ENCODE measurements at places on chromosomes 1 and 21. TPM values are rescaled to one million over a fixed set of nuclear protein-coding genes. Genes with fewer than 3 reads are reported as not detected.

DNA sequence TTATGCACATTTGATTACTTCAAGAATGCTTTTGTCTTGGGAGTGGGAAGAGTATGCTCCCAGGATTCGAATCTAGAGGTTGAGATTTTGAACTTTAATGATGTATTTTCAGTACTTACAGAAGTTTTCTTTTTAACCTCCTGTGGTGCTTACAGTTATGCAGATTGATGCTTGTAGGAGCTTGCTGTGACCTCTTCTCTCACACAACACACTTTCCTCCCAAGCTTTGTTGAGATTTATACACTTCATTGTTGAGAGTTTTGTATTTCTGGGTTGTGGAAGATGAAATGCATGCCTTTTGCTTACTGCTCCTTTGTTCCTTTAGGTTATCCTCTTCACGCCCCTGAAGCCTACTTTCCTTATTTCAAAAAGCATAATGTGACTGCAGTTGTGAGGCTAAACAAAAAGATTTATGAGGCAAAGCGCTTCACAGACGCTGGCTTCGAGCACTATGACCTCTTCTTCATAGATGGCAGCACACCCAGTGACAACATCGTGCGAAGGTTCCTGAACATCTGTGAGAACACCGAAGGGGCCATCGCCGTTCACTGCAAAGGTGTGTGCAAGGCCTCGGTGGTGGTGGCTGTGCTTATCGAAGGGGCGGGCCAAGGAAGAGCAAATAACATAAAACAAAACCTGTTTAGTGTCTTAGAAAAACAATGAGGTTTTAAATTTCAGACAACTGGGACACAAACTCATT lies 75.5 kb upstream of the GPR88 start:
- DNase-seq, result no peak

DNA sequence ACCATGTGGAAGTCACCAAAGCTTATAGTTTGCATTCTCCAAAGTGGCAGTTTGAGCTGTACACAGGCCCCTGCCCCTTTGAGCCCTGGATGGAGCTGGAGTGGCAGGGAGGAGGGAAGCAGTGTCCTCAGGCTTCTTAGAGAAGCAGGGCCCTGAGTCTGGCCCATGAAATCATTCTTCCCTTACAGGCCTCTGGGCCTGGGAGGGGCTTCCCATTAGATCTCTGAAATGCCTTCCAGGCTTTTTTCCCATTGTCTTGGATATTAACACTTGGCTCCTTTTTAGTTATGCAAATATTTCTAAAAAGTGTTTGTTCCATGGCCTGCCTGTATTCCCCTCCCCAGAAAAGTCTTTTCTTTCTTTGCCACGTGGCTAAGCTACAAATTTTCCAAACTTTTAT lies 10.0 kb upstream of the TRIM67 start:
- DNase-seq, result no peak

RHEX gene
- total RNA-seq, result 75.1 TPM

NTMT2 gene
- total RNA-seq, result not detected

DNA sequence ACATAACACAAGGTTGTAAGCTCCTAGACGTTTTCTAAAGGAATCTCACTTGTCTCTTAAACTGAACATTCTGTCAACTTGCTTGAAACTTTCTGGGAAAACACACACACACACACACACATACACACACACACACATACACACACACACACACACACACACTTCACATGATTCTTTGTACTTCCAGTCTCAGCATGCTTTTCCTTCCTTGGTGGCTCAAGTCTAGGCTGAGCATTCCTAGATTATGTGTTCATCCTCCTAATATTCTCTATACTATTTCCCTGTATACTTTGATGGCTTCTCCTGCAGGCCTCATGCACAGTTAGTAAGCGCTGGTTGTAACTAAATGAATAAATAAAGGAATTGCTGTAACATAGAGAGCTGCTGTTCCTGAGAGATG lies 372.1 kb downstream of the PTPRC start:
- DNase-seq, result no peak

LCA5L gene
- 1.7 TPM for total RNA-seq

DNA sequence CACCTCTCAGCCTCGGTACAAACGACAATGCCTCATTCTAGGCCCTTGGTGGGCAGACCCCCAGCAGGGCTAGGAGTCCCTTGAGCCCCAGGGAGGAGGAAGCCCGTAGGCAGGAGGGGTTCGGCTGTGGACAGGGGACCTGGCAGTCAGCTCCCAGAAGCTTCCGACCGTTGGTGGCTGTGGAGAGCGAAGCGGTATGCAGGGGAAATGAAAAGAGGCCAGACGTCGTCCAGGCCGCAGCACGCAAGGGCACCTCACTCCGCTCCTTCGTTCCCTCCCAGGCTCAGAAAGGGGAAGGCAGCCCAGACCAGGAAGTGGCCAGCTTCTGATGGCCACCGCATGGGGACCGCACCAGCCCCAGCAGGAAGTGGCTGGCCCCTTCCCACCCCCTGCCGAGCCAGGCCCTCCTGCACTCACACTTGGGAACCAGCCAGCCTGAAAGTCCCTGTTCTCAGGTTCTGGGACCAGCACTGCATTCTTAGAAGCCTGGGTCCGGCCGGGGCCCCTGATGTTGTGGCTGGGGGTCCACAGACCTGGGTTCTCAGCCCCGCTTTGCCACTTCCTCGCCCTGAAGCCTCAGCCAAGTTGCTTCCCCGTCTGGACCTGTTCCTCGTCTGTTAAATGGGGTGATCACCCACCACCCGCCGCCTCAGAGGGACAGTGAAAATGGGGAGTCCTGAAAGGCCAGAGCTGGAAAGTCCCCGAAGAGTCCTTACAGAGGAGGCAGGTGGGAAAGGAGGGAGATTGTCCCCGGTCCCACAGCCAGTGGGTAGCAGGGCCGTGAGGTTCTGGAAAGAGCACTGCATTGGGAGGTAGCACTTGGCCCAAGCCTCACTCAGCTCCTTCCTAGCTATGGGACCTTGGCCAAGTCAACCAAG lies 104.0 kb upstream of the RUNX3 start:
- no peak for DNase-seq

CCDC30 gene
- total RNA-seq, result 5.1 TPM

GJA8 gene
- total RNA-seq, result not detected
